ENCODE measurements at places on chromosomes 12 and 14. TPM values are rescaled to one million over a fixed set of nuclear protein-coding genes. Genes with fewer than 3 reads are reported as not detected.

- H3K4me3 ChIP-seq: peak overlapping the region; percentile 26
- H3K36me3 ChIP-seq: peaks cover 65% of the 10 kb centered on the region
- no peaks in the 10 kb centered on the region for H3K27me3 ChIP-seq
- peak; percentile 48 for DNase-seq
- H3K27ac ChIP-seq: peak overlapping the region; percentile 92
- peaks cover 71% of the 10 kb centered on the region for H3K4me1 ChIP-seq
These were observed 222.4 kb upstream of the AMIGO2 start for GRCh38 chr12:47302111-47302671.

ARID2 gene
- total RNA-seq: 33.2 TPM

- H3K27ac ChIP-seq: no peak overlapping the region
- peaks cover 30% of the 10 kb centered on the region for H3K4me1 ChIP-seq
- peaks cover 3% of the 10 kb centered on the region for H3K36me3 ChIP-seq
- H3K27me3 ChIP-seq: peaks cover 80% of the 10 kb centered on the region
- no peak for DNase-seq
These were observed 2.0 kb downstream of the PAX9 start for GRCh38 chr14:36663404-36664321.

DNA sequence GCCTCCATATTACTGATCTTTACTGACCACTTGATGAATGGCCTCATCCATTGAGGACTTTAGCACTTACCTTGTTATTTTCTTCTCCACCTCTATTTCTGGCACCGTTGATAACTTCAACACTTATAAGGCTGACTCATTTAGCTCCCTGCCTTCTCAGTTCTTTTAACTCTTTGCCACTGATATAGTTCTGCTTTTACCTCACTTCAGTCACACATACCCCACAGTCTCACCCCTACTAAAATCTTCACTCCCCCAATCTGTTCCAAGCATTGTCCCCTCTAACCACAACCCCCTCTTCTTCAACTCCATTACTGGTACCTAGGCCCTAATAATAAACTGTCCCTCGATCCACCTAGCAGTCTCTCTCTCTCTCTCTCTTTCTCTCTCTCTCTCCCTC lies 141.0 kb downstream of the PAH start:
- no peaks in the 10 kb centered on the region for H3K4me1 ChIP-seq
- no peak for DNase-seq
- no peaks in the 10 kb centered on the region for H3K36me3 ChIP-seq
- H3K27me3 ChIP-seq: peaks cover 5% of the 10 kb centered on the region
- H3K4me3 ChIP-seq: no peak overlapping the region
- H3K27ac ChIP-seq: no peak overlapping the region

- no peak overlapping the region for H3K4me3 ChIP-seq
- H3K36me3 ChIP-seq: no peaks in the 10 kb centered on the region
These were observed 4.1 kb upstream of the SERPINA1 start for GRCh38 chr14:94392510-94392935.

DNA sequence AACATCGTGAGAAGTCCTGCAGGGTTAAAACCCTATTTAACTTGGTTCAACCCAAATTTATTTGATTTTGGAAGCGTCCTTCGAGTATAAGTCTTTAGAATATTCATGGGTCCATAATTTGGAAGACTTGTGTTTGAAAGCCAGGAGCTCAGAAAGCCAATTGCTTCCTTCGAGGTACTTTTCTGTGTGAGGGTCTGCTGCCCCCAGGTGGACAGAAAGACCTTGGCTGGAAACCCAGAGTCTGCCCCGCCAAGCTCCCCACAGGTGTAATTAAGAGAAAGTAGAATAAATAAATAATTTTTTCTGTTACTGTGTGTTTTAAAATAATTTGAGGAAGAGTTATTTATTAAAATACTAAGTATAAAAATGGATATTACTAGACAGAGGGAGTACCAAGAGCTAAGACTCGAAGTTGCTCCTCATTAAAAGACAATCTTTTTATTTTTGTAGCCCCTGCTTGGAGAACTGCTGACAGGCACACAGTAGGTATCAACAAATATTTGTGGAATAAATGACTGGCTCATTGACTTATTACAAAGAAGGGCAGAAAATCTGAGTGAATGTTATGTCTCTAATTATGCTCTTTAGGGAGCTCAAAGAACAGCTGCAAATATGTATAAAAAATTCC lies 105.8 kb downstream of the PAH start:
- no peak overlapping the region for H3K27ac ChIP-seq
- H3K4me1 ChIP-seq: no peaks in the 10 kb centered on the region
- peaks cover 9% of the 10 kb centered on the region for H3K27me3 ChIP-seq
- DNase-seq: peak; percentile 44
- no peaks in the 10 kb centered on the region for H3K36me3 ChIP-seq
- H3K4me3 ChIP-seq: no peak overlapping the region

- peaks cover 11% of the 10 kb centered on the region for H3K36me3 ChIP-seq
- peak overlapping the region; percentile 58 for H3K4me3 ChIP-seq
- H3K27ac ChIP-seq: peak overlapping the region; percentile 83
- DNase-seq: no peak
- H3K4me1 ChIP-seq: peaks cover 65% of the 10 kb centered on the region
- no peaks in the 10 kb centered on the region for H3K27me3 ChIP-seq
These were observed 6.3 kb downstream of the ITGA5 start for GRCh38 chr12:54412786-54413185.

GRCh38 chr14:90890322-90891020 lies 74.2 kb upstream of the TTC7B start:
- no peaks in the 10 kb centered on the region for H3K27me3 ChIP-seq
- no peak for DNase-seq
- no peak overlapping the region for H3K27ac ChIP-seq

GRCh38 chr12:41277100-41277945 lies 89.2 kb downstream of the PDZRN4 start:
- H3K27ac ChIP-seq: no peak overlapping the region
- H3K36me3 ChIP-seq: no peaks in the 10 kb centered on the region
- no peaks in the 10 kb centered on the region for H3K4me1 ChIP-seq
- peaks cover 4% of the 10 kb centered on the region for H3K27me3 ChIP-seq

DNA sequence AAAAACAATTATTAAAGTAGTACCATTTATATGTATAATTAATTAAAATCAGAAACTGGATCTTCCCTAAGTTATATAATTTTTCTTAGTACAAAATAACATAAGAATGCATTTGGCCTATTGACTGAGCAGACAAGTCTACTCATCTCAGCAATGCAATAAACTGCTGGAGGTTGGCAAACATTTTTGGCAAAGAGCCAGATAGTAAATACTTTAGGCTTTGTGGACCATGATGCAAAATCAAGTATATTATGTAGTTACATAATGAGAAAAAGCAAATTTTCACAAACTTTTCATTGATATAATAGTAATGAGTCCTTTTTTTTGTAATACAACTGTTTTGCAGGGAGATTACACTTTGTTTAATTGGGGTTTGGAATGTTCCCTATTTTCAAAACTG lies 30.9 kb downstream of the ERGIC2 start:
- H3K4me3 ChIP-seq: no peak overlapping the region
- H3K4me1 ChIP-seq: peaks cover 7% of the 10 kb centered on the region
- no peaks in the 10 kb centered on the region for H3K27me3 ChIP-seq

DNA sequence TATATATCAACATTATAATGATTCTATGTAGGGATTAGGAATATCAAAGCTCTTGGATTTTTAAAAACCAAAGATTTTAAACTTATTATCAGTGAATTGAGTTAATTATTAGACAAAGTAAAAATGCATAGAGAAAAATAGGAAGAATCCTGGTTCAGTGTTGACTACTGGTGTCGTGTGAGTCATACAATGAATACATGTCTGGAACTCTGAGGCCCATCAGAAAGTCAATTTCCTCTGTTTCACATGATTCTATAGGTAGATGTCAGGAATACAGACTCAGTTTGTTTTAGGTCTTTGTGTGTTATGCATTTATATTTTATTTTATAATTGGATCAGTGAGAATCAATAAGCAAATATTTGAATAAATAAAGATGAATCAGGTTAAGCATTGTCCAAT lies 84.5 kb upstream of the RTL1 start:
- no peaks in the 10 kb centered on the region for H3K36me3 ChIP-seq
- no peak for DNase-seq
- H3K4me1 ChIP-seq: no peaks in the 10 kb centered on the region
- no peak overlapping the region for H3K27ac ChIP-seq

- peaks cover 1% of the 10 kb centered on the region for H3K27me3 ChIP-seq
- H3K27ac ChIP-seq: no peak overlapping the region
- no peak for DNase-seq
- H3K4me1 ChIP-seq: no peaks in the 10 kb centered on the region
- H3K36me3 ChIP-seq: no peaks in the 10 kb centered on the region
- H3K4me3 ChIP-seq: no peak overlapping the region
These were observed 266.8 kb downstream of the NEDD1 start for GRCh38 chr12:97173688-97174410.

DNA sequence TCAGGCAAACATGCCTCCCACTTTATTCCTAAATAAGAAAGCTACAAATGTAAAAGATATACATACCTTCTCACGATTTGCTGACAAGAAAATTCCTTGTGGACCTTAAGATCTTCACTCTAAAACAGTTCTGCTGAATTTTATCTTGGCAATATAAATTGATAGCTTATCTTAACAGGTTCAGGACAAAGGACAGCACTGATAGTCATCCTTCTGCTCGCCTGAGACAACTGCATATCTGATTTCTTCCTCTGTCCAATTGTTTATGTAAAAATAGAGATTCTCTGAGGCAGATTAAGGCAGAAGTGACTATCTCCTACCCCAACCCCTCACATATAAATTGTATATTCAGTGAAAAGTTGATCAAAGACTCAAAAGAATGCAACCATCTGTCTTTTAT lies 44.9 kb downstream of the CAPZA3 start:
- no peaks in the 10 kb centered on the region for H3K27me3 ChIP-seq
- H3K4me3 ChIP-seq: no peak overlapping the region
- no peak overlapping the region for H3K27ac ChIP-seq
- H3K4me1 ChIP-seq: no peaks in the 10 kb centered on the region
- DNase-seq: no peak
